ENCODE measurements at places on chromosomes 7 and 10.
A peak's percentile ranks its signal among the peaks of the same experiment; 100 is the strongest.

GRCh38 chr7:41316410-41316809 lies 386.5 kb downstream of the INHBA start:
- no peak for DNase-seq

GRCh38 chr10:124168581-124168980 lies 75.2 kb upstream of the CHST15 start:
- no peak for DNase-seq

DNA sequence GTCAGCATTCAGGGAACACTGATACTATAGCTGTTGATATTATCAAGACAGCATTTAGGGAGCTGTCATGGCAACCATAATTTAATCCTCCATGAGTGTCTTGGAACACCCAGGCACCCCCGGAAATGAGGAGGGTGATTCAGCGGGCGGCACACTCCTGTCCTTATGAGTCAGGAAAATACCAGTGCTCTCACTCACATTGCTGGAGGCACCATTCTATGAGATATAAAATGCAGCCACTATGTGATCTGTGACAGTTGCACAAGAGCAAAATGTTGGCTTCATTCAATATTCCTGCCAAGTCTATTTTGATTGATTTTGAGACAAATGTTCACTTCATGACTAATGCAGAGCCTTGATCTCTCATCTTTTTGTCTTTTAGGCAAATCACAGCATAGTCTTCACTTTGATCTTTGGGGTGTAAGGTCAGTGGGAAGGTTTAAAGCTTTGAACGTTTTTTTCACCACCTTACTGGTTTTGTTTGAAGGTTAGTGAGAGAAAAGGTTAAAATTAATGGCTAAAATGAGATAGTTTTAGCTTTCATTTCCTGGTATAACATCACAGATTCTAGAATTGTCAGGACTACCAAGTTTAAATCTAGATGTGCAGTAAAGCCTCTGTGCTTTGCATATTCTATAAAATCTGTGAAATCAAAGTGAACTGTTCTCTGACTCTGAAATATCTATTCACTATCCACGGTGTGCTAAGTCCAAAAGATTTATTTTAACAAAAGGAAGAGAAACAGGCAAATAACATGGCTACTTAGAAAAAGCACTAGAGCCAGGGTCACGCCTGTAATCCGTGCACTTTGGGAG lies 12.4 kb upstream of the ARHGAP12 start:
- no peak for DNase-seq

- DNase-seq, result no peak
Observed at GRCh38 chr7:98641646-98642500, 24.8 kb downstream of the NPTX2 start.

GRCh38 chr10:49283491-49283890 lies 15.5 kb upstream of the C10orf71 start:
- no peak for DNase-seq

- no peak for DNase-seq
Observed at GRCh38 chr7:45067582-45067981, 21.2 kb downstream of the NACAD start.

- no peak for DNase-seq
Observed at GRCh38 chr7:68787566-68787965, 810.7 kb upstream of the AUTS2 start.

DNA sequence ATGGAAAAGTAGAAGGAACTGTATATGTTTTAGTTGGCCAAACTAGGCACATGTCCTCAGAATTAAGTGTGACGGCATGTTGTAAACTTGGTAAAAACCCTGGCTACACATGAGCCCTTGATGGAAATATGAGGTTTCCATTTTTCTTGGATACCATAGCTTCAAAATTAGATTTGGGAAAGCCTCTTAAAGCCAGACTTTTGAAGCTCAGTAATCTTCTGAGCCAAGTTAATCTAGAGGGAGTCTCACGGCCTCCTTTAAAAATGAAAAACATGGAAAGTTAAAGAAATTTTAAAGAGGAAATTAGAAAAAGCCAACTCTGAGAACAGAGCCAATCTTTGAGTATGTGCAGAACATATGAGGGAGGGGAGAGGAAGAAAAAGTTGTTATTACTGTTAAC lies 376.0 kb downstream of the CTNNA3 start:
- no peak for DNase-seq

DNA sequence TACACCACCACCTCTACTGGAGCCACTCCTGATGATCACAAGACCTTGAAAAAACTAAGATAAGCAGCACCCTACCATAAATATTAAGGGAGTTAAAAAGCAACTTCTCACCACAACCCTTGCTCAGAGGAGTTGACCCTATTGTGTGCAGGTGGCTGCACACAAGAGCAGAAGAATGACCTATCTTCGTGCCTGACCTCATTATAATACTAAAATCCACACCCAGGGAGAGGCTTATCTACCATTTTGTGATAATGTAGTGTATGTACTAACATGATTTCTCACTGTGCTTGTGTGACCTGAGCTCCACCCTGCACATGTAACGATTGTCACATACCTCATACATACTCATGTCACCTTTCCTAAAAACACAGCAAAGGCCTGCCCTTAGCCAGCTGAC lies 205.0 kb upstream of the MBL2 start:
- no peak for DNase-seq

- DNase-seq, result no peak
Observed at GRCh38 chr7:154371424-154371823, 319.2 kb downstream of the DPP6 start.

- no peak for DNase-seq
Observed at GRCh38 chr7:92206672-92207071, 27.7 kb upstream of the LRRD1 start.

GRCh38 chr7:42720991-42721796 lies 190.7 kb downstream of the C7orf25 start:
- DNase-seq, result no peak

DNA sequence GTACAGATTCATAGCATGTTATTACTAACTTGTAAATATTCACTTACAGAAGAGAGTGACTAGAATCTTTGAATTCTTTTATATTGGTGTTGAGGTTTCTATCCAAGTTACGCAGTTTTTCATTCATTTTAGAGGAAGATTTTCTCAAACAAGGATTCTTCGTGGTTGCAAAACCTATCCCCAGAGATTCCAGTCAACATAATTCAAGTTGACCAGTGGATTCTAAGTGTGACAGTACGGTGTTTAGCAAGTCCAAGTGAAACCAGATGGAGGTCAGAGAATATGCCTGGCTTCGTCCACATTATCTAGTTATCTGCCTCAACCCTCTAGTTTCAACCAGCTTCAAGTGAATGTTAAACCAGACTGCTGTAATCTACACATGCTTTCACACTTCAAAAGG lies 131.9 kb downstream of the SDK1 start:
- DNase-seq, result no peak

- no peak for DNase-seq
Observed at GRCh38 chr7:91293840-91294239, 29.6 kb downstream of the FZD1 start.

GRCh38 chr7:93890041-93890463 lies 501 bp downstream of the TFPI2 start:
- DNase-seq, result no peak

DNA sequence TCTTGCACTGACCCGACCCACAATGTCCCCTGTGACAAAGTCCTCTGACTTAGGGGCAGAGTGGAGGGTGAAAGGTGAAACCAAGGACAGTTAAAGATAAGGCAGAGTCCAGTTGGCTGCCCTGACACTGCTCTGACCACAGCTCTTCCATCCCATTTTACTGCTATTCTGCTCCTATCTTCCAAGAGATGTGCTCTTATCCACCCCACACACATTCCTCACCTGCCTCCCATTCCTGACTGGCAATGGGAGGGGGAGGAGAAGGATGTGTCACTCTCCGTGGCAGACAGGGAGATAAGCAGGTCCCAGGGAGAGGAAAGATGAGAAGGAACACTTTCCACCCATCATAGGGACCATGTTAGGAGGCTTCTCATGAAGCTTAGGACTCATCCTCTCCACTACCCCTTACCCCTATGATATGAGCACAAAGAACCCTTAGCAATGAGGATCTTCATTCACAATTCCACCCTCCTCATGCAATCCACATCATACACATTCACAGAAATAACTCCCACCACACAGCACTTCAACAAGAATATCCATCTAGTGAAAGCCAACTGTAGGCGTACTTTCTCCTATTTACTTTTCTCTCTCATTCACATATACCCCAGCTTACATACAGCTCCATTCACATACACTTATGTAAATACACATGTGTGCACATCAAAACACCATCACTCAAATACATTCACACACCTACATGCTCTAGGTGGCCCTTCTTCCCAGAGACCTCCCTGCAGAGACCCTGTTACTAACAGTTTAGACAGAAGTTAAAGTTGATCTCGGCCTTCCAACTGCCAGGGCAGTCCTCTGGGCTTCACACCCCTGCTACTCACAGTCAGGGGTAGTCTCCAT lies 6.6 kb downstream of the SYNPO2L start:
- no peak for DNase-seq

- no peak for DNase-seq
Observed at GRCh38 chr7:110779339-110779738, 311.6 kb upstream of the LRRN3 start.

DNA sequence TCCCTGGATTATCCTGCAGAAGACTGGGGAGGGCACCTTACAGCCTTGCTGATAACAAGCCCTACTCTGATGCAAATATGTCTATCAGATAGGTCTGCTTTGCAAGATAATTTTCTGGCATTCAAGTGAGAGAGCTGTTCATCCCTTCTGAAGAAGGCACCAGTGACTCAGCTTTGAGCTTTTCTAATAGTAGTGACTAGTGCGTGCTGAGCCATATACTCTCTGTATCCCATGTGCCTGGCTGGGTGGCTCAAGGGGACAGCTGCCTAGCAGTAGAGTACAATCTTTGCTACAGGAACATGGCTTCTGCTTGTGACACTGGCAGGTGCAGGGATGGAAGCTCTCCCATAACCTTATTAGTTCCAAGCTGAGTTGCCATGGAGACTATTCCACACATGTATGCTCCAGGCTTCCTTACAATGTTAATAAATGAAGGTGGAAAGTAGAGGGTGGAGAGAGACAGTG lies 35.0 kb upstream of the ABCB4 start:
- no peak for DNase-seq

GRCh38 chr7:14833707-14834106 lies 68.8 kb downstream of the DGKB start:
- no peak for DNase-seq

GRCh38 chr10:10902951-10903350 lies 114.7 kb upstream of the CELF2 start:
- DNase-seq, result no peak

DNA sequence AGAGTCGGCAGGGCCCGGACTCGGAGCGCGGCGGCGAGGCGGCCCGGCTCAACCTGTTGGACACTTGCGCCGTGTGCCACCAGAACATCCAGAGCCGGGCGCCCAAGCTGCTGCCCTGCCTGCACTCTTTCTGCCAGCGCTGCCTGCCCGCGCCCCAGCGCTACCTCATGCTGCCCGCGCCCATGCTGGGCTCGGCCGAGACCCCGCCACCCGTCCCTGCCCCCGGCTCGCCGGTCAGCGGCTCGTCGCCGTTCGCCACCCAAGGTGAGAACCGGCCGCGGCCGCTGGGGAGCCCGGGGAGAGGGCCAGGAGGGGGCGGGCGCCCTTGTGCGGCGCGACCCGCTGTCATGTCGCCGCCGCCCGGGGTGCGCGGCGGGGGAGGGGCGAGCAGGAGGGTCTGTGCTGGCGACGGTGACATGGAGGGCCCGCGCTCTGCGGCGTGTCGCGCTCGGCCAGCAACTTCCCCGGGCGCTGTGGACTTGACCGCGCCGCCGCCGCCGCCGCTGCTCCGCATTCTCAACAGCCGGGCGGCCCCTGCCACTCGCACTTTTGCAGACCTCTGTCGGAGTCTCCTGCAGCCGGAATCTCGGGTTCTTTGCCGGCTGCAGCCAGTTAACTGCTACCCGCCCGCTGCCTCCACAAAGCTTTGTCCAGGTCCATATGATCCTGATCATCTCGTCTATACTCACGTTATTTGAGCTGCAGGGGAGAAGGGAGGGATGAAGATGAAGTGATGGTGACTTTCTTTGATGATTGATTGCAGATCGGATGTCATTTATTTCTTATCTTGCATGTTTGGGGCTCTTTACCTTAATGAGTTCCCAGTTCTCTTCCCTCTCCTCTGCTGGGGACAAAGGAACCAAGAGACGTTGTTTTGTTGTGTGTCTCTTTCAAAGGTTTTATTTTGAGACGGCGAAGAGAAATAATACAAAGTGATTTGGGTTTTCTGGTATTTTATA lies 869 bp downstream of the TRIM24 start:
- DNase-seq, result peak; percentile 53

GRCh38 chr10:15678851-15679250 lies 40.9 kb downstream of the ITGA8 start:
- no peak for DNase-seq

GRCh38 chr7:70529914-70530585 lies 601.9 kb upstream of the GALNT17 start:
- no peak for DNase-seq

- no peak for DNase-seq
Observed at GRCh38 chr10:69893271-69893900, 91.7 kb downstream of the COL13A1 start.

GRCh38 chr10:123103944-123104343 lies 31.8 kb upstream of the HMX3 start:
- DNase-seq, result no peak

- no peak for DNase-seq
Observed at GRCh38 chr7:131010029-131010716, 276.2 kb upstream of the KLF14 start.

DNA sequence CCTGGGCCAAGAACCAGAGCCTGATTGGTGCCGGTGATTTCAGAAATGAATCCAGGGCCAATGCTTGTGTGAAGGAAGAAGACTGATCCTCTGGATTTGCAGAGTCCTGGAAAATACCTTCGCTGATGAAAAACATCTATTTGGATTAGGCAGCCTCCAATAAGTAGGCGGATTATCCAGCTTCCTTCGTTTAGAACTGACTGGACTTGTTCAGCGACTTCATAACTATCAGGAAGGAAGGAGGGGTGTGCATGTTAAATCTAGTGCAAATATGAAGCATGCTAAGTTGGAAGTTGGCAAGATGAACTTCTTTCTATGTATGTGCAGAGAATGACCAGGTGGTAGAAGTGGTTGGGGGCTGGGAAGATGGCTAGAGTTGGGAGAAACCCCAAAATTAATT lies 41.0 kb downstream of the NKX2-3 start:
- no peak for DNase-seq

GRCh38 chr7:93310346-93310745 lies 78.2 kb downstream of the VPS50 start:
- DNase-seq, result no peak

GRCh38 chr7:36175886-36176285 lies 22.8 kb downstream of the EEPD1 start:
- DNase-seq, result no peak

DNA sequence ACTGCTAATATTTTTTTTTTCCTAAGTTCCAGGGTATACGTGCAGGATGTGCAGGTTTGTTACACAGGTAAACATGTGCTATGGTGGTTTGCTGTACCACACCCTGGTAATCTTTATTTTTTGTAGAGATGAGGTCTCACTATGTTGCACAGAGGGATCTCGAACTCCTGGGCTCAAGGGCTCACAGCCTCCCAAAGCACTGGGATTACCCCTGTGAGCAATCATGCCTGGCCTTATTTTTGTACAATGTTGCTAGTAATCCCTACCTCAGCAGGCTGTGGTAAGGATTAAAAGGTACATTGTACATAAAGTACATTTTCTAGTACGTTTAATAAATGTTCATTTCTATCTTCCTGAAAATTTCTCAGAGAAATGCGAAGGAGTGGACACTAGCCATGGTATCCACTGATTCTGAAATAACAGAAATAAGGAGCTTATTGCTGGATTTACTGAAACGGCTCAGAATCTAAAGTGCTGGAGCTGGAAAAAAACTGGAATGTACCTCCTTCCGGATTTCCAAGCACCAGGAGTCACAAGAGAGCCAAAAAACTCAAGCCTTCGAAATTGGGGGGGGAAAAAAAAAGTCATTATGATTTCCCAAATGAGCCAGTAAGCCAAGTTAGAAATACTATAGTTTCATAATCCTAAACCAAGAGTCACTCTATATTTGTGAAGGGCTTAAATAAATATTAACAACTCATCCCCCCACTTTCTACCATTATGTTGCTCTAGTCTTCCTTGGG lies 69.6 kb downstream of the NT5C2 start:
- DNase-seq, result no peak
